Mucosa of descending colon (tissue), 3 donors: ENCODE measurements at places on chromosomes 1 and 21. TPM values are rescaled to one million over a fixed set of nuclear protein-coding genes. Genes with fewer than 3 reads are reported as not detected.

DNA sequence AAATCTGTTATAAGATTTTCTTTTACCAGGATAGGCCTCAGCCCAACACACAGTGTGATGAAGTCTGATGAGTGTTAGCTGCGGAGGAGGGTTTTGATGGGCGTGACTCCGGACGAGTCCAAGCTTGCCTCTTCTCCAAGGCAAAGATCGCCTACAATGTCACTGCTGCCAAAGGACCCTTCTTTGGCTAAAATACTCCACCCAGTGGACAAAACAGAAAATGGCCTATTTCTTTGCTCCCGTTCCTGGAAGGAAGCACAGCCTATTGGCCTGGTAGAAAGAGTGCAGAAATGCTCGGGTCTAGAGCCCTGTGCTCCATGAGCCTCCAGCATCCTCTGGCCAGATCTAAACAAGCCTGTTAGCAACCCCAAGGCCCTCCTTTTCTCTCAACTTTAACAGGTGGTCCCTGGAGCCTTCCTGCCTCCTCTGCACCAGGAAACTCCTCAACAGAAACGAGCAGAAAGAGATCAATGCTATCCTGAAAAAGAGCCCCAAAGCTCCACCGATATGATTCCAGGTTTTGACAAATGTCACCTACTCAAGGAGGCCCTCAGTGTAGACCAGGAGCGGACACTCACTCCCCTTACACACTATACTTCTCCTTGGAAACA is 3.4 kb upstream of the CASQ2 start:
- peak; percentile 32 for DNase-seq

GRCh38 chr1:194150242-194150641 is 963.8 kb upstream of the B3GALT2 start:
- no peak for DNase-seq

- no peak for DNase-seq
These were observed 149.2 kb upstream of the KCNK2 start for GRCh38 chr1:214933375-214933774.

DNA sequence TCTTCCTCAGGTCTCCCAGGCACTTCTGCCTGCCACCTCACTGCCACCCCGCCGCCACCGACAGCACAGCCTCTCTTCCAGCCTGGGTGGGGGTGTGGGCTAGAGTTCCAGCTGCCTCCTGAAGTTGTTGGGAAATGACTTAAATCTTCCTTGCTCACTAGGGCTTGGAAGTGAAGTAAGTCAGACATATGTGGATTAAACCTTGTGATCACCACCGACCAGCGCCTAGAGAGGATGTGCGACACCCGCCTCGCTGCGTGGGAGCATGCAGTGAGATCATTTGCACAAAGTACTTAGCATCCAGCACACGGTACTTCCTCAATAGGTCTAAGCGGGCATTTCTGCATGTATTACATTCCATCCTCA is 71.4 kb upstream of the FAM20B start:
- no peak for DNase-seq

- no peak for DNase-seq
These were observed 125.5 kb upstream of the SERBP1 start for GRCh38 chr1:67555461-67556296.

DNA sequence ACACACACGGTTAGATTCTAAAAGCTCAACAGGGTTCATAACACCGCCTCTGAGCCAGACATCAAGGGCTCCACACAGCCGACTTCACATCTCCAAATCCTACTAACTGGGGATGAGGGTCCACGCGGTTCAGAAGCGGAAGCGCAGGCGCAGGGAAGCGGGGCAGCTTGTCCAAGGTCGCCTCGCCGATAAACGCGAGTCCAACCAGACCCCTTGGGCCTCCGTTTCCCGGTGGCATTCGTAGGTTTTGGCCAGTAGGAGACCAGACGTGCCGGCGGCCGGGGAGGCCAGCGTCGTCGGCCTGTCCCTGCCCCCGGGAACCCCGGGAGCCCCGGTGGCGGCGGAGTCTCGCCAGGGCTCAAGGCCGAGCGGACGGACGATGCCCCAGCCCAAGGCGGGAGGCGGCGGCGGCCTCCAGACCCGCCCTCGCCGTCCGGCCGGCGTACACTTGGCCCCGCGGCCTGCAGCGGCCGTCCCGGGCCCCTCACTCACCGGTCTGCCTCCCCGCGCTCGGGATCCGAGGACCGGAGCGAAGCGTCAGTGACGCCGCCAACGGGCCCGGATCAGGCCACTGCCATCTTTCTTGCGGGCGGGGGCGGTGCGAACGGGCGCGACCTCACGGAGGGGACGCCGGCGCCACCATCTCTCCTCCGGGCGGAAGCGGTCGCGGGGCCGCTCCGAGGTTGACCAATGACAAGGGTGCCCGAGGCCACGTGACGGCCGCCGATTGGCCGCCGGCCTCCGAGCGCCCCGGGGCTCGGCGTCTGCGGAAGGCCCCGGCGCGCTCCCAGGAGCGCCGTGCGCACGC is at the start of gene SDF4:
SDF4 (minus strand) TSS at position 602 of the 808 bp plus-strand sequence. CDS start 3,229 bp downstream, outside the sequence.
- peak; percentile 96 for DNase-seq

GRCh38 chr1:113048064-113048463 is 24.9 kb upstream of the LRIG2 start:
- DNase-seq: peak; percentile 61

GRCh38 chr1:243726806-243727502 is 123.1 kb downstream of the AKT3 start:
- no peak for DNase-seq

DNA sequence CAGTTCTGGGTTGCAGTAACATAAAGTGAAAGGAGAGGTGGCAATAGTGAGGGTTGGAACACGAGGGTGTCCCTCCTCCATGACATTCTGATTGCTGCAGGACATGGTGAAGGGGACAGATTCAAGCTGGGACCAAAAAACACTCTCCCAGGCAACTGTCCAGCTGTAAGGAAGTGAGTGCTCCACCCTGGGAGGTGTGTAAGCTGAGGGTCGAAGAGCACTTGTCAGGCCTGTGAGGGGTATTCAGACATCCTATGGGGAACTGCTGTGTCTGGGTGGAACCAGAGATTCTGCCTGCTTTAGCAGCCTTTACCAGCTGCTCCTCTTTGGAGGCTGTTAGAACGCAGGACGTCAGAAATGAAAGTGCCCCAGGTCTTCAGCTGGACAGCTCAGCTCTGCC is 212.1 kb downstream of the TRABD2B start:
- no peak for DNase-seq

GRCh38 chr1:116560704-116561490 is 9.9 kb downstream of the CD58 start:
- DNase-seq: no peak

DNA sequence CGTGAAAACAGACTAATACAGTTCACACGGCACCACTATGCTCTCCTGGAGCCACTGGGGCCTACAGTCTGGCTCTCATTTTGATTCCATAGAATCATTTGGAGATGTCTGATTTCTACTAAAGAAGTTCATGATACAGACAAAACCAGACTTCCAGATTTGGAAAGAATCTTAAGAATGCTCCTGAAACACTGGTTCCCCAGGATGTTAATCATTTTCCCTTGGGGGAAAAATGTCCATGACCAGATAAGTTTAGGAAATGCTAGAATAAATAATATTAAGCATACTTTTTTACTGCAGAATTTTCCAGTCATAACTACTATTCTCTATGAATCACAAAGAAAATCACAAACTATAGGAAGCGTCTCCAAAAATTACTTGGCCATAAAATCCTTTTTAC is 63.0 kb upstream of the RGS7 start:
- no peak for DNase-seq

DNA sequence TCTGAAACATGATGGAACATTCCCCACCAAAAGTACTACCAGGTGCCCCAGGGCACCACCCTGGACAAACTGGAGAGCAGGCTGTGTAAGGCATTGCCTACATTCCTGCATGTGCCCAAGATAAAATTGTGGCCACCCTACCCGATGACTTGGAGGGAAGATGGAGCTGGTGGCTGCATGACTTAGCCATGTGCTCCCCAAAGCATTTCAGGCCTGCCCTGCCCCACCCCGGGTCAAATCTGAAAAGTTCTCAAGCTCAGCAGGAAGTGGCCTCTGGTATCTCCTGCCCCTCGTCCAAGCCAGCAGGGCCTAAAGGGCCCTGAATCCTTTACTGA is 8.5 kb downstream of the CD2 start:
- no peak for DNase-seq

DNA sequence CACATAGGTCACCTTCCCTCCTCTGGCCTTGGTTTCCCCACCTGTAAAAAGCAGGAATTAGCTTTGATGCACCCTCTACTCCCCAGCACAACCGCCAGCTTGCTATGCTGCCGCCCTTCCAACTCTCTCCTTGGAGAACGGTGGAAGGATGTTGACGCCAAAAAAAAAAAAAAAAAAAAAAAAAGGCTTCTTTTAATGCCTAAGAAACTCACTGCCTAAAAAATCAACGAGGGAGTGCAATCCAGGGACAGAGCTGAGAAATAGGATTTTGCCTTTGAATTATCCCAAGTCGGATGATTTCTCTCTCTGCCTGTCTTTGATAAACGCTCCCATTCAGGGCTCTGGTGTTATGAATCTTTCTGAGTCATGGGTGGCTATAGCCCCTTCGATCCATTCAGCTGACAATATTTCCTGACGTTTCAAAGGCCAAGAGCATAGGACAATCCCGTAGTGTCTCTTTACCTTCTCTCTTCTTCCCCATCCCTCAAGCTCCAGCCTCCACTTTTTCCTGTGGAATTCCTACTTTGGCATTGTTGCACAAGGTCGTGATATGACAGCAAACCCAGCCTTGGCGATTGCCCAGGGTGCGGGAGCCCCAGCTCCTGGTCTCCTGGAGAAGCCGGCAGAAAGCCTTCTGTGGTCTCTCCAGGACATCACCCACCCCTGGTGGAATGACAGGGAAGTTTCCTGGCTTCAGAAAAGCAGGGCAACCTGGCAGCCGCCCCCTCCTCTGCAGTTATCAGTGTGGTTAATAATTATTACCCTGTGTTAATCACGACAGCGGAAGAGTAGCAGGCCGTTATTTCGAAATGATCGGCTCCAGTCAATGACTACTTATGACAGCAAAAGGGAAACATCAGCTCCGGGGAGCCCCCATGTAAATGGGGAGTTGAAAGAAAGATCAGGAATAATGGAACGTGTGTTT is 8.0 kb upstream of the PLXNA2 start:
- DNase-seq: no peak

DNA sequence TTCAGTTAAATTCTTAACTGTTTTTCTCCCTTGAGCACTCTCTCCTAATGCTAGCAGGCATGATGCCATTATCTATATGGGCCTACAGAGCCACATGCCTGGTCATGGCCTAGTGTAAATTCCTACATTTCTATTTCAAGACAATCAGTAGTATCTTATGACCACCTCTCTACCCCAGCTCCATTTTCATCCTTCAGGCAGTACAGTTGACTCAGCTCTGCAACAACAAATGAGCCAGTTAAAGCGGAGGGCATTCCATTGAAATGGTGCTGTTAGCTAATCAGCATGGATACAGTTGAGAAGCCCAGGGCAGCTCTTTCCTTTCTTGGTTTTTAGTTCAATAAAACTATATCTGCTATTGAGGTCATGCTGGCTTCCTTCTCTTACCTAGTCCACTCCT is 150.0 kb downstream of the PPP1R12B start:
- DNase-seq: no peak

- DNase-seq: peak; percentile 52
These were observed 422.8 kb downstream of the CAMTA1 start for GRCh38 chr1:7207875-7208646.

DNA sequence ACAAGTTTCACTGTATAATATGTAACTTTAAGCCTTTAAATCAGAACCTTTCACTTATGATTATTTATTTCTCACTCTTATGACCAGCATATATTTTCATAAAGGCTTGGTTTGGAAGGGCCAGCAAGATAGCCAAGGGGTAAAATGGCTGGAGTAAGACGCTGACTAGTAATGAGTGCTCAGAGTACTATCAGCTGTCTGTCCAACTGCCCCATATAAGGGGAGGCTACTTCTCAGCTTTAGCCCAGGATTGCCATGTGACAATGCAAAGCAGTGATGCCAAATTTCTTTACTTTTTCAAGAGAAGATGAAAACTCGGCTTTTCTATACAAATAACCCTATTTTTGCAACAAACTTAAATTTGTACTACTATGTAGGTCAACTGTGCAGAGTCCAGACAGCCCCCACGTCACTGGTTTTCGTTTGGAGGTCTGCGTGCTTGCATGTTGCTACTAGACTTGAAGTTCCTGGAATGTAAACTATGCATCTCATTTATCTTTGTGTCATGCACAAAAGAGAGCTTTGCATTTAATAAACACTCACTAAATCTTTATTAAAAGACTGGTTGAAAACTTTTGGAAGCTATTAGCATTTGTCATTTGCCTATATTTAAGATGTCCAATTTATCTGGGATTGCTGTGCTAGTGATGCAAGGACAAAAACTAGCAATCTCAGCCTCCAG is 110.4 kb downstream of the TNFSF18 start:
- DNase-seq: no peak

GRCh38 chr1:229964281-229964680 is 102.8 kb upstream of the GALNT2 start:
- DNase-seq: no peak

DNA sequence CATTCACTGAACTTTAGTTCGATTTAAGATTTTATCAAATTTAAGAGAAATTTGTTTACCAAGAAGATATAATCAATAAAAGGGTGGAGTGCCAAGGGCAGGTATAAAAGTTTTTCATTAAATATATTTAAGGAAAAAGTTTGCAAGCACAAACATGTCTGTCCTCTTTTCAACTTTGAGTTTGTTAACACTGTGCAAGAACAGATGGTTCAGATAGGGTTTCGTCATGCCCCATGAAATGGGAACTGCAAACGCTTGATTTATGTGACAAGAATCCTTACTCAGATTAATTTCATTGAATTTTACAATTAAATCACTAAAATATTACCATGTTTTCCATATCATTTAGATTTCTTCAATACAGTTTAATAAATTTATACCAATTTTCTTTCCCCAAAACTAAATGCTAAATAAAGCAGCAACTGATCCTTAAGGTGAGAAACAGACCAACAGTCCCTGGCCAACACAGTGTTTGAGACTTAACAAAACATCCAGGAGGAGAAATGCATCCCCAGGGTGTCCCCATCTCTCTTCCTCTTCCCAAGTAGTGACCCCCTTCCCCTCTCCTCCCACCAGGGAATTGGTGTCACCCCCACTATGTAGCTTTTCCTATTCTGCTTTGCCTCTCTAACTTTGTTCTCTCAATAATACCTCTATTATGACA is 292.9 kb downstream of the LTN1 start:
- DNase-seq: no peak

GRCh38 chr1:226148121-226148648 is 38.4 kb downstream of the ACBD3 start:
- no peak for DNase-seq

GRCh38 chr21:43902441-43902840 is 37.4 kb downstream of the AGPAT3 start:
- no peak for DNase-seq

DNA sequence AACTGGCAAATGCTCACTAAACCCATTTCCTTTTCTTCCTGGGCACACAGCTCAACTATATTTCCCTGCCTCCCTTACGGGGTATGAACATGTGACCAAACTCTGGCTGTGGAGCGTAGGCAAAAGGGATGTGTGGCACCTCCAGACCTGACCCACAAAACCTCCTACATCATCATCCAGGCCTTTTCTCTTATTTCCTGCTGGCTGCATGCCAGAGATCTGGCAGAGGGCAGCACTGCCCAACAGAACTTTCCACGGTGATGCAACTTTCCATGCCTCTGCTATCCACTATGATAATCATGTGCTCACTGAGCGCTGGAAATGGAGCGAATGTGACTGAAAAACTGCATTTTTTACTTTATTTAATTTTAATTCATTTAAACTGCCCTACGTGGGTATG is 99.6 kb upstream of the CACNA1E start:
- no peak for DNase-seq

The ZMYND12 gene
- 2.2 TPM for total RNA-seq

The TAS1R2 gene
- total RNA-seq: not detected

The SYNC gene
- total RNA-seq: 14.6 TPM

The CLCA4 gene
- 2,522 TPM for total RNA-seq

The RGS4 gene
- total RNA-seq: 0.46 TPM

The FAM72C gene
- 1.0 TPM for total RNA-seq

The OPTC gene
- not detected for total RNA-seq

The CD1D gene
- 7.5 TPM for total RNA-seq
